ENCODE measurements at places on chromosomes 3 and 15. TPM values are rescaled to one million over a fixed set of nuclear protein-coding genes. Genes with fewer than 3 reads are reported as not detected.

DNA sequence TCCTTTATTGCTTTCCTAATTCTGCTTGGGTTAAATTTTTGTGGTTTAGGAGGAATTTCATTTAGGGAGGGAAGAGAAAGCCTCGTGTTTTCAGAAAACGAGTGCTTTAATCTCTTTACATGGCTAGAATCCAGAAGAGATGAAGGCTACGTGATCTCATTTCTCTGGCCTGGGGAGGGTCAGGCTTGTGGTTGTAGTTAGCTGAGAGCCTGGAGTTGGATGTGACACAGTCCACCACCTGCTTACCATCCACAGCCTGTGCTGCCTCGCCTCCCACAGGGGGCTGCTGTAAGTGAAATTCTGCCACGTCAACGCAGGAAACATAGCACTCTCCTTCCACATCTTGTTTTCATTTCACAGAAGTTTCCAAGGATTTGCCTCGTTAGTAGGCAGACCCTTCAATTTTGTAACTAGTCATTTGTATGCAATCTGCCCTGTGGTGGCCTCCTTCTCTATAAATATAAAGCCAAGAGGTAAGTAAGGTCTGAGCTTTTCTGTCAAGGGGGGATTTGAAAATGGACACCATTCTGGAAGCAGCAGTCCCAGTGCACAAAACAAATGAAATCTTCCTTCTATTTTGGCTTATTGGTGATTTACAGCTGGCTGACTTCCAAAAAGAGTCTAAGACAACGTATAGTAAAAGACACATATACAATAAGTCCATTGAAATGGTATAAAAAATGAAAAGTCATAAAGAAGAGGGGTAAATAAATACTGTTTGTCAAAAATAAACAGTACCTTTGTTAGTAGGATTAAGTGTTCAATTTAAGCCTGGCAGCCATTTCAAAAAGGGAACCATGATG is 3.4 kb downstream of the GXYLT2 start:
- peak; percentile 21 for DNase-seq

DNA sequence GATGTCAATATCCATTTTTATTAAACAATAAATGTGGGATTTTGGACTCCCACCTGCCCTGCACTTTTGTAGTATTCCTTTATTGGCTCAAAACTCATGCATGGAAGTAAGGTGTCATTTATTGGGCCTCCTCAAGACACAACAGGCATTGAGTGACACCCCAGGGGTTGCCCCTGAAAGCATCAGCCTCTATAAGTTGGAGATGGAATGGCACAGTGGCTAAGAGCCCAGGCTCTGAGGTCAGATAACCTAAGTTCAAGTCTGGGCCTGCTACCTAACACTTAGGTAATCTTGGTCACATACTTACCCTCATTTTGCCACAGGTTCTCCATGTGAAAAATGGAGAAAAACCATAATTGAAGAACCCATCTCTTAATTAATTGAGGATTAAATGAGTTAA is 4.6 kb downstream of the CAPN3 start:
- no peak for DNase-seq

DNA sequence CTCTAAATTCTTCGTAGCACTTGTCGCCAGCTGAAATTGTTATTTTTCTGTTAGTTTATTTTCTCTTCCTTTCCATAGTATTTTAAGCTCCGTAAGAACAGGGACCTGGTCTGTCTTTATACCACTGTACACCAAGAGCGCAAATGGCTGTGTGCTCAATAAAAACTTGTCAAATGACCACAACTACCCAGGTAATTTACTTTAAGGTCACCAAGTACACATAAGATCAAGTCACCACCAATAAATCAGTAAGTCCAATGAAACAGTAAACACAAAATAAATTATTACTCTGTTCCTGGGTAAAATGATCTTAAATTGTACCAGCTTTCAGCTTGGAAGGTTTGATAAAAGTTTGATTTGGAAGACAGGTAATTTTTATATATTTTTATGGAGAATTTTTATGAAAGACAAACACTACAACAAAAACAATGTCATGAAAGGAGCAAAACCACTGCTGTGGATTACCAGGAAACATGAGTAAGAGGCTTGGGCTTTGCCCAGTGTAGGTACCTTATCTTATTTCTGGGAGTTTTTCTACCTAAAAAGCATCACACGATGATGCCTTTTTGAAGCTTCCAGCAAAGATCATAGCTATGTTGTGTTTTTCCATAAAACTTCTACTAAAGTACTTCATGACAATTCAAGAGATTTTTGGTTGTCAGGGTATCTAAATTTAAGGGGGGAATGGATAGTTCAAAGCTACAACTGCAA is 406.8 kb downstream of the SHQ1 start:
- DNase-seq, result no peak

- no peak for DNase-seq
Measured at GRCh38 chr3:28218071-28218916, 23.1 kb upstream of the CMC1 start.

DNA sequence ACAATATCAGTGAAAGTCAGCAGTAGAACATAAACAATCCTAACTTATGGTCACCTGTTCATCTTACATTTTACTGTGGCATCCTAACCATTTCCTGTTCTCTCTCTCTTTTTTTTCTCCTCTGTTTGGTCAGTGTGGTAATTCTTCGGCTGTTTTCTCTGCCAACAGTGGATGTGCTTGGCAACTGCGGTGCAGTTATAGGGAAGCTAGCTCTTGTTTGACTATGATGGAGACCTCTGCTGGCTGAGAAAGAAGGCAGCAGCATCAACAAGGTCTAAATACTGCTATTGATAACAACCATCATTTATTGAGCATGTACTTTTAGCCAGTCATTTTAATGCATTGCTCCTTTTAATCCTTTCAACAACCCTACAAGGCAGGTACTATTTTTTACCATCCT is 723 bp upstream of the DRD3 start:
- DNase-seq, result no peak

DNA sequence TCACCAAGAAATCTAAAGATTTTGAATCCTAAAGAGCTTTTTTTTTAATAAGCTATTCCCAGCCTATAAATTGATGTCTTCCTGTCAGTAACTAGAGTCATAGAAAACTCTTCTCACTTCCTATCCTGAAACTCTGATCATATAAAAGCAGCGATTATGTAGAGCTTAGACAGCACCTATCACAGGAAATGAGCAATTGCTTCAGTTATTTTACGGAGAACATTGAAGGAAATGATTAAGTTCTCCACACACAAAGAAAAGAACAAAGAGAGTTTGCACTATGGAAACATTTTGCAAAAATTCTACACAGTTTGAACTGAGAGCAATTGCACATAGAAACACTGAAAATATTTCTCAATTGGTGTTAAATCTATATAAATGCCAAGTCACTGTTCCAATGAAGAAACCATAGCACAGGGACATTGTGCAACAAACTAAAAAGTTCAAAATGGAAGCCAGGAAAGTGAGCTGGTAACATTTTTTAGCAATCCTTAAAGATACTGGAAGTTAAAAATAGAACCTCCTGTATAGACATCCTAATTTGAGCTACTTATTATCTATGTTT is 291.5 kb upstream of the ARHGEF26 start:
- DNase-seq, result no peak

GRCh38 chr3:180617049-180617448 is 15.1 kb downstream of the TTC14 start:
- no peak for DNase-seq

GRCh38 chr3:71083726-71084131 is 499.8 kb downstream of the FOXP1 start:
- no peak for DNase-seq

DNA sequence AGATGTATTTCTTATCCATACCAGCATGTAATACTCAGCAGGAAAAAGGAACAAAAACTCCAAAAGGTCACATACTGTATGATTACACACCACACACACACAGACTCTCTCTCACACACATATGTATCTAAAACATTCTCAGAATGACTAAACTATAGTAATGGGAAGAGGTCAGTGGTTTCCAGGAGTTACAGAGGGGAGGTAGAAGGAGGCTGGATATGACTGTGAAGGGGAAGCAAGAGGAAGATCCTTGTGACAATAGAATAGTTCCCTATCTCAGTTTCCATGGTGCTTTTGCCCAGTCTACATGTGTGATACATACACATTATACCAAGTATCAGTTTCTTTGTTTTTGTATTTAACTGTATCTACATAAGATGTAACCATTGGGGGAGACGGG is 190.1 kb downstream of the IL5RA start:
- DNase-seq, result no peak

DNA sequence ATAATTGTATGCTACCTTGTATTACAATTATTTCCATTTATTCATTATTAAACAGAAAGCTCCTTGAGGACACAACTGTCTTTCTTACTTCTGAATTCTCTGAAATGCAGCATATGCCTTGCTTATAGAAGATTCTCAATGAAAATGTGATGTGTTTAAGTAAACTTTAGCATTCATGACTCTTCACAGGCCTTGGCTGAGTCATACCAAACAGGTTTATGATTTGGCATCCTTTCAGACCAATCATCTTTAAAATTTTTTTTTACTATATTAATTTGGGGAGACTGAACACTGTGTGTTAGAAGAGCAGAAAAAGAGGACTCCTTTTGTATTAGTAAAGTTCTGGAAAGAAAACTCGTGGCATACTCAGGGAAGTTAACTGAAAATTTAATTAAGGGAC is 6.4 kb upstream of the GALK2 start:
- DNase-seq, result no peak

DNA sequence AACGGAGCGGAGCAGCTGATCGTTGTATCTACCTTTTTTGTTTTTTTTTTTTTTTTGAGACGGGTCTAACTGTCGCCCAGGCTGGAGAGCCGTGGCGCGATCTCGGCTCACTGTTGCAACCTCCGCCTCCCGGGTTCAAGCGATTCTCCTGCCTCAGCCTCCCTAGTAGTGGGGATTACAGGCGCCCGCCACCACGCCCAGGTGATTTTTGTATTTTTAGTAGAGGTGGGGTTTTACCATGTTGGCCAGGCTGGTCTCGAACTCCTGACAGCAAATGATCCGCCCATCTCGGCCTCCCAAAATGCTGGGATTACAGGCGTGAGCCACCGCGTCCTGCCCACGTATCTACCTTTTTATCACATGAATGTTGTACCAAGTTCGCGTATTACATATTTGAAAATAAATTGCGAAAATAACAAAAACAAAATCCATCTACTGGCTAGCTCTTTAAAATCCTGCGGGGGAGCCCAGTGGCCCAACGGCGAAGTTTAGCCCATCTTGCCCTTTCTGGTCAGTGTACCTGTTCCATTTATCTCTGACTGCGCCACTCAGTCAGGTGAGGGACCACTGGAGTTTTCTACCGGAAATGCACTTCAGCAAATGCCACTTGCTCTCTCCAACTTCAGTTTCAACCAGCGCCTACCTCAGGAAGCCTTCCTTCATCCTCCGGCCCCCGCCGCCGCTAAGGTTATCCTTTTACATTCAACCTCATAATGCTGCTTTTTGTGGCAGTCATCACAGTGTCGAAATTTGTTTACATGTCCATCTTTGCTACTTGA is 1.2 kb upstream of the EIF3J start:
- DNase-seq, result peak; percentile 33

- DNase-seq, result no peak
Measured at GRCh38 chr15:89333959-89334509, 590 bp downstream of the POLG start.

- DNase-seq, result peak; percentile 71
Measured at GRCh38 chr15:68553994-68554720, 24.6 kb upstream of the CORO2B start.

- no peak for DNase-seq
Measured at GRCh38 chr3:174192471-174192870, 666.7 kb upstream of the NAALADL2 start.

DNA sequence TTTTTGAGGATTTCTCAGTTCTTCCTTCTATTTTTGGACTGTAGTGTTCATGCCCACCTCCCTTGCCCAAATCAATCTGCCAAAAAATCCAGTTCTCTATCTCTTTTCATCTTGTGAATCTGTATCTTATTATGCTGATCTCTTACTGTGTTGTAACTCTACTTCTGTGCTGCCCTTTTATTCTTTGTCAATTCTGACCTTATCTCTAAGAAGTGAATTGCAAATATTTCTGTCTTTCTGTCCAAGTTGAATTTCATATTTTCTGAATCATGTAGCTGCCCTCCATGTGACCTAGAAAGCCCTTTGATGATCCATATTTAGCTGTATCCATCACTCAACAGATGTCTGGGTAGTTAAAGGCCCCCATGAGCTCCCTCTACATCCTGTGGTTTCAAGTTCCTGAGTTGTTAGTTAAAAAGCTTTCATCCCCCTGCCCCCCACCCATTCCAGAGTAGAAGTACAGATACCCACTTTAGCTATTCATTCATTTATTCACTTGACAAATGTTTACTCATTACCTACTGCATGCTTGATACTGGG is 33.6 kb upstream of the ETV5 start:
- no peak for DNase-seq

- DNase-seq, result no peak
Measured at GRCh38 chr3:14553871-14554270, 13.7 kb upstream of the GRIP2 start.

DNA sequence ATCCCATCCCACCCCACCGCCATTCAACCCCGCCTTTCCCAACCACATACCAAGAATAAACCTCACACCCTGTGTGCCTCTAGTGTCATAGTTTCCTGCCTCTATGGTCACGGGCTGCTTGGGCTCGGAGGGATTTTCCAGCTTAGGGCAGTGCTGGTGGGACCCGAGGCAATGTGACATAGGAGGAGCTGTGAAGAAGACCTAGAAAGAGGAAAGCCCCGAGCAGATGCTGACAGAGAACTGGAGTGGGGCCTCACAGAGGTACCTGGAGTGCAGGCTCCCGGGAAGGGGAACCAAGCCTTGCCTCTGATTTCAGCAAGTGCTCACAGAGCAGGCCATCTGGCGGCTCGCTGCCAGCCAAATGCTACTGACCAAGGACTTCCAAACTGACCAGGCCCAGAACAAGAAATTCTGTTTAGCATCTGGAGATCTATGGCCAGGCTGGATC is 27.5 kb downstream of the BHLHE40 start:
- DNase-seq, result no peak

DNA sequence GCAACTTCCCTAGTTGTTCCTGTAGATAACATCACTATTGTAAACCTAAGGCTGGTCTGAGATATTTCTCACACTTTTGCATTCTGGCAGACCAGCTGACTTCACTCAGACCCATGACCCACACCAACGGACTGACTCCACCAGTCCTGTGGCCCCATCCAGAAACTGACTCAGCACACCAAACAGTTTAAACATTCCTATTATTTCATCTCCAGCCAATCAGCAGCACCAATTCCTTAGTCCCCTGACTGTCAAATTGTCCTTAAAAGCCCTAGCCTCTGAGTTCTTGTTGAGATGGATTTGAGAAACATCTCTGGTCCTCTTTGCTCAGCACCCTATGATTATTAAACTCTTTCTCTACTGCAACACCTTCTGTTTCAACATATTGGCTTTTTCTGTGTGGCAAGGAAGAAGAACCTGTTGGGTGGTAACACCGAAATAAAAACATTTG is 12.2 kb upstream of the IDH2 start:
- no peak for DNase-seq

The SGO1 gene
- total RNA-seq, result 4.8 TPM

The CFAP100 gene
- total RNA-seq, result not detected

The AHSG gene
- total RNA-seq, result not detected

The CPN2 gene
- total RNA-seq, result not detected

The GP9 gene
- total RNA-seq, result 0.39 TPM

The GATM gene
- total RNA-seq, result 12.0 TPM

The SEMA5B gene
- 0.15 TPM for total RNA-seq

The SERPINI2 gene
- total RNA-seq, result not detected

The CKMT1B gene
- 168 TPM for total RNA-seq

The GOLGA8J gene
- total RNA-seq, result not detected

The TLR9 gene
- not detected for total RNA-seq

The FAM81A gene
- 9.0 TPM for total RNA-seq

The HYAL1 gene
- 6.9 TPM for total RNA-seq

Data from left colon (tissue), 2 donors.